ENCODE measurements at places on chromosomes 13 and 19. TPM values are rescaled to one million over a fixed set of nuclear protein-coding genes. Genes with fewer than 3 reads are reported as not detected.

Gene ERICH4
- total RNA-seq = not detected

DNA sequence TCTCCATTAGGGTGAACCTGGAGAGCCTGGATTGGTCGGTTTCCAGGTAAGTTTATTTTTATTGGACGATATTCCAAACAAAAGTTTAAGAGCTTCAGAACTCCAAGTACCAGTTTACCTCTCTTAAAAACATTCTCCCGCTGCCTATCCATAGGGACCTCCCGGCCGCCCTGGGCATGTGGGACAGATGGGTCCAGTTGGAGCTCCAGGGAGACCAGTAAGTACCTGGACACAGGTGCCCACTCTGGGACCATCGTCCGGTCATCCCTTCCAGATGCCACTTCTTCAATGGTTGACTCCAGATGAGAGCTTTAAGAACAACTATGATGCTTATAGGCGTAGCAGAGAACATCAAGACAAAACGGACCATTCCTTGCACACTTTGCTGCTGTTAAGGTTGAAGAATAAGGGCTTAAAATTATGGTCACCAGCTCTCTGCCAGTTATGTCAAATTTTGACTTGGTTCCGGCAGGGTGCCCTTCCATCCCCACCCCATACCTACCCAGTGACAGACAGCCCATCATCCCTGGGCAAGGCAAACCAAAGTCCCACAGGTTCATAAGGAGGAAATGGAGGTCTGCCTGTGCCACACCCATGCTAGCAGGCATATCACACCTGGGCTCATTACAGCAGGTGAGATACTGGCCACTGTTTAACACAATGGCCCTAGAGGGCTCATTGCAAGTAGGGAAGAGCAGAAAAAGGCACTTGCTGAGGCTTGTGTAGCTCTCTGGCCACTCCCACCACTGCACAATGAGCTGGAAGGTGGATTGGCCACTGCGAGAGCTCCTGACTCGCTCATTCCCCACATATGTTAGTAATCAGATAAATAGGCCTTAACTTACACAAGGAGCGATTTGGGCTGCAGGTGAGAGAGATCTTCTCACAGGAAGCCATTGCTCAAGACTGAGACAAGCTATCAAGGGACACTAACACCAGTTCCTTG lies 123.6 kb downstream of the COL4A2 start:
- DNase-seq = no peak
- peaks cover 56% of the 10 kb centered on the region for H3K4me1 ChIP-seq
- peaks cover 63% of the 10 kb centered on the region for H3K36me3 ChIP-seq
- no peak overlapping the region for H3K4me3 ChIP-seq
- peak overlapping the region; percentile 49 for H3K27ac ChIP-seq

Gene CEACAM3
- not detected for total RNA-seq

Gene CRTC1
- total RNA-seq = 14.6 TPM

Gene CCDC70
- not detected for total RNA-seq

DNA sequence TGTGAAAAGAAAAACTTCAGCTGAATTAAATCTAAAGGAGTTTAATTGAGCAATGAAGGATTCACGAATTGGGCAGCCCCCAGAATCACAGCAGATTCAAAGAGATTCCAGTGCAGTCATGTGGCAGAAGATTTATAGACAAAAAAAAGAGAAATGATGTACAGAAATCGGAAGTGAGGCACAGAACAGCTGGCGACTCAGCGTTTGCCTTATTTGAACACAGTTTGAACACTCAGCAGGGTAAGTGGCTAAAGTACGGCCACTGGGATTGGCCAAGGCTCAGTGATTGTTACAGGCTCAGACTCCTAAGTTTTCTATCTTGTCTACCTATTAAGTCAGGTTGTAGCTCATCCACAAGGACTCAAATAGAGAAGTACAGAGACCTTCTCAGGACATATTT lies 11.6 kb upstream of the CFAP97D2 start:
- no peak overlapping the region for H3K4me3 ChIP-seq
- peaks cover 7% of the 10 kb centered on the region for H3K27me3 ChIP-seq
- H3K4me1 ChIP-seq = peaks cover 4% of the 10 kb centered on the region

Gene ANKRD24
- total RNA-seq = 0.47 TPM

- peak; percentile 54 for DNase-seq
- H3K36me3 ChIP-seq = peaks cover 2% of the 10 kb centered on the region
- H3K4me1 ChIP-seq = peaks cover 64% of the 10 kb centered on the region
- H3K27me3 ChIP-seq = no peaks in the 10 kb centered on the region
- H3K27ac ChIP-seq = no peak overlapping the region
Observed at GRCh38 chr13:114124431-114124830, 8.0 kb downstream of the RASA3 start.

Gene RPS19
- total RNA-seq = 1,797 TPM

DNA sequence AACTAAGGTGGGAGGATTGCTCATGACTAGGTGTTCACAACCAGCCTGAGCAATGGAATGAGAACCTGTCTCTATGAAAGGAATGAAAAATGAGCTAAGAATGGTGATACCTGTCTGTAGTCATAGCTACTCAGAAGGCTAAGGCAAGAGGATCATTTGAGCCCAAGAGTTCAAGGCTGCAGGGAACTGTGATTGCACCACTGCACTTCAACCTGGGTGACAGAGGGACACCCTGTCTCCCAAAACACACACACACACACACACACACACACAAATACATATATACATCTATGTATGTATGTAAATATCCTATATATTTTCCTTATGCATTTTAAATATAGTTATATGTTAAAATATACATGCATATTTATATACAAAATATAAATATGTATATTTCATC lies 7.4 kb upstream of the ZNF433 start:
- H3K27ac ChIP-seq = no peak overlapping the region
- H3K27me3 ChIP-seq = no peaks in the 10 kb centered on the region
- DNase-seq = no peak
- H3K4me1 ChIP-seq = peaks cover 3% of the 10 kb centered on the region

DNA sequence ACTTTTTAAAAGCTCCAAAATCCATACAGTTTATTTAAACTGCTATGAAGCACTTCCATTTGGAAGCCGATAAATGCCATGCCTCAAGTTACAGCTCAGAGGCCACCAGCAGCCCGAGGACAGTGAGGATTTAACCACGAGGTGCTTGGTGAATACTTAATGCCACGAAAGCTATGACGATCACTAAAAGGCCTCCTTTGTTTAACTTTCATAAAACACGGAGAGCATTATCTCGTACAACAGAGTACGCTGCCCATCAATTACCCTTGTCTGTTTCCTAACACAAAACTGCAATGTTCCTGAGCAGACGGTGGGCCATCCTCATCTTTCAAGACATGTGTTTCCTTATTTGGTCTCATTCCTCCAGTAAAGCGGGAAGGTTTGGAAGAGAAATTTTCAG lies 58.4 kb downstream of the PEPD start:
- no peaks in the 10 kb centered on the region for H3K27me3 ChIP-seq
- DNase-seq = no peak
- H3K4me3 ChIP-seq = no peak overlapping the region

Gene GRIK5
- 0.37 TPM for total RNA-seq

- DNase-seq = no peak
- no peaks in the 10 kb centered on the region for H3K36me3 ChIP-seq
- peaks cover 19% of the 10 kb centered on the region for H3K4me1 ChIP-seq
- no peak overlapping the region for H3K27ac ChIP-seq
- H3K27me3 ChIP-seq = no peaks in the 10 kb centered on the region
Observed at GRCh38 chr13:34164582-34164981, 346.6 kb downstream of the RFC3 start.
